ENCODE measurements at places on chromosomes 1 and 21.

DNA sequence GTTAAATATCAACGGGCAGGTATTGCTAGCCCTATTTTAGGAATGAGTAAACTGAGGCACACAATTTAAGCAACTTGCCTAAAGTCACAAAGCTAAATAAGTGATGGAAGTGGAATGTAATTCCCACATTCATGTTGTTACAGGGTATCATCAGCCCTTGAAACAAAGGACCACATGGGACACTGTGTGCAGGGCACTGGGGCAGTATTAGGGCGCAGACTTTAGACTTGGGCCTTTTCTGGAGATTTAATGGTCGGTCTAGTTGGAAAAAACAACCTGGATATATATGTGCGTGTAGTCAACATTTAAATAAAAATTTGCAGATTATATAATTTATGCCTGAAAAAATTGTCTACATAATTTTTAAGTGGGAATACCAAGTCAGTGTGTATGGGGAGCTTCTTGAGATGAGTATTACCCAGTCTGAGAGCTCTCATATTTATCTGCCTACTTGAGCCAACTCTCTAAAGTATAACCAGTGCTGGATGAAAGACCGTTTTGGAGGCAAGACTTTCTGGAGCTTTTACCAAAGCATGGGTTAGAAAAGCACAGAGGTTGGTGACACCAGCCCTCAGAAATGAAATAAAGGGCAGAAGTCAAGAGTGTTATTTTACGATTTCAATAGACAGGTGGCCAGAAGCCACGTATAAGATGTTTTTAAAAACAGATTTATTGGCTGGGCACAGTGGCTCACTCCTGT, 1.6 kb downstream of the KDM1A start:
- DNase-seq: no peak

DNA sequence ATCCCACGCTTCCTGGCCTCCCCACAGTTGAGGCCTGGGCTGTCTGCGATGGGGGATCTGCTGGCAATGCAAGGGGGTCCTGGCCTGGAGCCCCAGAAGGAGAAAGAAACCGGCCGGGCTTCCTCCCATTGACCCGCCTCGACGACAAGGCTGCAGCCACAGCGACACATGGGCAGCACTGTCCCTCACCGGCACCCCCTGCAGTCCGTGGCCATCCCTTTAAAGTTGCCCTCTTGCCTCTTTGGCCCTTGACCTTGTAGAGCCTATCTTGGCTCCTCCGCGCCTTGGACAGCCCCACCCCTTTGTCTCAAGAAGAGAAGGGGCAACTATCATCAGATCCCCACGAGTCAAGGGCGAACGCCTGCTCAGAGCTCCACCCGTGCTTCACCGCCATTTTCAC, 106.0 kb downstream of the CASZ1 start:
- DNase-seq: no peak

DNA sequence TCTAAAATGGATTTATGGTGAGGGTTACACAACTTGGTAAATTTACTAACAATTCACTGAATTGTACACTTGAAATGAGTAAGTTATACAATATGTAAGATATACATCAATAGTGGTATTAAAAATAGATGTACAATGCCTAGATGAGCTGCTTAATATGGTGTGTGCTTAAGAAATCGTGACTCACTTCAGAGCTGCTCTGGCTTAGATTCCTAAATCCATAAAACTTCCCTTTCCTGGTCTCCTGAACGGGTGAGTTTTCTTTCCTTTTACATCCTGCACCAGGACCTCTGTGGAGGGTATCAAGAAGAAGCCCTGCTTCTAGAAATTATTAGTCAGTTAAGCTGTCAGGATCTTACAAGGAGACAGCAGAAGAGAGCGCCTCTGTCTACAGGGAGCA, 30.4 kb downstream of the H3-3A start:
- DNase-seq: no peak

- no peak for DNase-seq
These were observed 87.2 kb downstream of the PEX14 start for GRCh38 chr1:10561955-10562354.

DNA sequence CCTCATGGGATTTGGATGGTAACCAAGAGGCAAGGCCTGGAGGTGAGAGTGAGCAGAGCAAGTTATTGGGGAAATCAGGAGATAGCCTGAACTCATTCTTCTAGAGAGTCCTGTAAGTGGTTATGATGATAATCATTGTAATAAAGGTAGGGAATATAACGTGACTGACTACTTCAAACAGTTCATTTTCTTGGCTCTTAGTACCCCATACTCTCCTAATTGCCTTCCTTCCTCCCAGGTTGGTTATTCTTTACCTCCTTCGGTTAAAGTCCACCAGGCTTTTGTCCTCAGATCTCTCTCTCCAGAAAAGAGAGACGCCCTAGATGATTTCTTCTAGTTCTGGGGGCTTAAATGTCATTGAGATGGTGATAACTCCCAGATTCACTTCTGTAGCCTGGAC, 35.3 kb downstream of the KIF1B start:
- DNase-seq: no peak

DNA sequence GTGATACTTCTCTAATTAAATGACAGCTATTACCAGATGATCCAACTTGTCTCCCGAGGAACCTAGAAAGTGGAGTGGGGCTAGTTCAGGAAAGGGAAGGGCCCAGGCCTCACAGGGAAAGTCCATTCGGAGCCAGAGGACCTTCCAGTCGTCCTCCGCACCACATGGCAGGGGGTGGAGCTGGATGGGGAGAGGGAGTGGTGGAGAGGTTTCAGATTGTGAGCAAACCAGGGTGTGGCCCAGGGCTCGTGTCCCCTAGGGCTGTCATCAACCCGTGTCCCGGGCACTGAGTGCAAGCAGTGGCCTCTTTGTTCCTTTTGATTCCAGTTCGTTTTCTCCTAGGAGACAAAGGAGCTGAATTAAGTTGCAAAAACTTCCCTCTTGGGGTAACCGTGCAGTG, 114.9 kb downstream of the HUNK start:
- DNase-seq: no peak

GRCh38 chr1:5828308-5828935, 163.8 kb downstream of the NPHP4 start:
- DNase-seq: no peak

- no peak for DNase-seq
These were observed 43.6 kb downstream of the ACP6 start for GRCh38 chr1:147626739-147627138.

GRCh38 chr1:67687198-67687545, 2.2 kb downstream of the GADD45A start:
- no peak for DNase-seq
